ENCODE measurements at places on chromosomes 13 and 19.

GRCh38 chr19:41844601-41845000 lies at the start of gene LYPD4:
Gene LYPD4, minus strand, starts transcription at chr19:41844683. Its CDS starts 5,398 bp downstream, at chr19:41839285.
- DNase-seq: no peak

DNA sequence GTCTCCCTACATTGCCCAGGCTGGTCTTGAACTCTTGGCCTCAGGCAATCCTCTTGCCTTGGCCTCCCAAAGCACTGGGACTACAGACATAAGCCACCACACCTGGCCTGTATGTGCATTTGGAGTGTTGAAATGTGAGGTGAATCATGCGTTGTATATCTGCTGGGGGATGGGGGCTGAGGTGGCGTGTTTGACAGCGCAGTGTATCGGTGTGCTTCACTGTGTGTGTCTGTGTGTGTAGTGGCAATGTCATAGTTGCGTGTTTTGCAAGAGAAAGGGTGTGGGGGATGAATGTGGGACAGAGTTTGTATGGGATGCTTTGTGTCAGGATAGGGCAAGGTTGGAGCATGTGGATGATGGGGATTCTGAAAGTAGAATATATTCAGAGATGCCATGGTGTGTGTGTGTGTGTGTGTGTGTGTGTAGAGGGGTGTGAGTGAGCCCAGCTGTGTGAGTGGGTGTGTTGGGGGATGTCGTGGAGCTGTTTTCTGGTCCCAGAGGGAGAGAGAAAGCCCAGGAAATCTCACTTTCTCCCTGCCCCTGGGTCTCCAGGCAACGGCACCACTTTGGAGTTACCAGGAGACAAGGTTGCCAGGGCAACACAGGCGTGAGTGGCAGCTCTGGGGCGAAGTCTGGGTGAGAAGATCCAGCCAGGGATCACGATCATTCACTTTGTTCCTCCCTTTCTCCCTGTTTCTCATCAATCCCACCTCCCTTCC lies 1.1 kb upstream of the SWSAP1 start:
- no peak for DNase-seq

DNA sequence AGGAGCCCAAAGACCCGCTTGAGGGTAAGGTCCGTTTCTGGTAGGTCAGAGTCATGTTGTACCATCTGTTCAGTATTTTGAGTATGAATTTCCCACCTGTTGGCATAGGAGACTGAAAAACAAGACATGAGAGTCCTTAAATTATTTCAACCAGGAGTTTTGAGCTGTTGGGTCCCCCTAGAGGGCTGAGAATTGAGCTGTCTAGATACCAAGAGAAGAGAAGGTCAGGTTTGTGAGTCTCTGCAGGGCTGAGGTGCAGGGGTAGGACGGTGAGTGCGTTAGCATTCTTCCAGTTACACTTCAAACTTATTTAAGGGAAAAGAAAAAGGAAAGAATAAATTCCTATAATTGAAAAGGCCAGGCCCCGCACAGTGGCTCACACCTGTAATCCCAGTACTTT lies 5.0 kb downstream of the CBLC start:
- no peak for DNase-seq

DNA sequence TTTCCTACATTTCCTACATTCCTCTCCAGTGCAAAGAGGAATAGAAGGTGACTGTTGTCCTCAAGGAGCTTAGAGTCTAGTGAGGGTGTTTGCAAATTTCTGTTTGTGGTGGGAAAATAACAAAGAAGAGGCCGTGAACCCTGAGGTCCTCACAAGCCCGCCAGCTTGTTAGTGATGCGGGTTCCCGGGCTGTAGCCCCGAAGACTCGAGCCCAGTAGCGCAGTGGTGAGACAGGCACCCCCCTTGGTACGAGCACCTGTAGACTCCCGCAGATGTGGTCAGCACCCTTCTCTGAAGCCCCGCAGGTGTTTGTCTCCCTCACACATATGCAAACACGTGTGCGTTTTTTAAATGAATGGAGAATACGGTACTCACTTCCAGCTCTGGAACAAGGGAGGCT lies 26.5 kb upstream of the SPACA7 start:
- DNase-seq: no peak

GRCh38 chr19:42288387-42288786 lies 13.5 kb upstream of the PRR19 start:
- no peak for DNase-seq

GRCh38 chr13:59471106-59471505 lies 692.6 kb downstream of the DIAPH3 start:
- no peak for DNase-seq

GRCh38 chr19:29819986-29820385 lies 8.2 kb downstream of the CCNE1 start:
- no peak for DNase-seq

DNA sequence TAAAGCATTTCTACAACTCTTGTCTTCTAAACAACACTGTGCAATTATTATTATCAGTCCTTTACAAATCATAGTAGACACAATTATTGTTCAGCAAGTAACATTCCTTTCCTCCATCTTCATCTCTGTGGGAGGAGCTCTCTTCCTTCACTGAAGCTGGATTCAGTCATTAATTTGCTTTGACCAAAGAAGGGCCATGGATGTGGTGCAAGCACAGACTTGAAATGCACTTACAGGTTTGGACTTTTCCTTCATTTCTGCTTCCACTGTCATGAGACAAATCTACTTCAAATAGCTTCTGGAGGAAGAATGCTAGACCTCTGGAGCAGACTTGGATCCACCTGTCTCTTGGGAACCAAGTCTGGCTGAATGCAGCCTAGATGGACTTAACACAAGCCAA lies 336.6 kb upstream of the SLITRK6 start:
- no peak for DNase-seq

- DNase-seq: no peak
Measured at GRCh38 chr13:97491452-97491851, 57.5 kb downstream of the RAP2A start.

DNA sequence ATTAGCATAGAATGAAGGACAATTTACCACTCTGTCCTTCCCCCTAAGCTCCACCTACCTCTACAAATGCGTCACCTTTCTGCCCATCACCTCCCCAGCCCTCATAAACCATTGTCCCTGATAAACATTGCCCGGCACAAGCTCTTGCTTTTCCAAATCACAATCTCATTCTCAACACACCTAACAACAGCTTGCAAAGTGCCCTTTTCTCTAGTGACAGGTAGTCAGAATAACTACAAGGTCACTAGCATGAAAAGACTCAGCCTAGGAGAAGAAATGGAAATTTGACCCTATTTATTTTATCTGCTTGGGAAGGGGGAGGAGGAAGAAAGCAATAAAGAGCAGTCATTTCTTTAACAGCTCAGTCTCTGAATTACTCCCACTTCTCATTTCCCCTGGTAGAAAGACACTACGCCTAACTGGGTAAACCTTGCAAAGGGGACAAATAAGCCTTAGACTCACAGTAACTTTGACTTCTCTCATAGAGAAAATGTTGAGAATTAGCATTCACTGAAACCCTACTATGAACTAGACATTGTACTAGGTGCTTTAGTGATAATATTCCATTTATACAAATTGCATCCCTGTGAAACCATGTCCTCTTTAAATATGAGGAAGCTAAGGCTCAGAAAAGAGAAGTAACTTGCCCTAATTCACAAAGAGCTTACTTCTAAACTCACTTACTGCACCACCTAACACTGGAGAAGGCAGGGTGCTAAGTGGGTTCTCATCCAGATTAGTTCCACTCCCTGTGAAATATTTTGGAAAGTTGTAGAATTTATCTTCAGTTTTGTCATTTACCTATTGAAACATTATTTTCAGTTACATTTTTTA lies 116.2 kb upstream of the FNDC3A start:
- DNase-seq: no peak

DNA sequence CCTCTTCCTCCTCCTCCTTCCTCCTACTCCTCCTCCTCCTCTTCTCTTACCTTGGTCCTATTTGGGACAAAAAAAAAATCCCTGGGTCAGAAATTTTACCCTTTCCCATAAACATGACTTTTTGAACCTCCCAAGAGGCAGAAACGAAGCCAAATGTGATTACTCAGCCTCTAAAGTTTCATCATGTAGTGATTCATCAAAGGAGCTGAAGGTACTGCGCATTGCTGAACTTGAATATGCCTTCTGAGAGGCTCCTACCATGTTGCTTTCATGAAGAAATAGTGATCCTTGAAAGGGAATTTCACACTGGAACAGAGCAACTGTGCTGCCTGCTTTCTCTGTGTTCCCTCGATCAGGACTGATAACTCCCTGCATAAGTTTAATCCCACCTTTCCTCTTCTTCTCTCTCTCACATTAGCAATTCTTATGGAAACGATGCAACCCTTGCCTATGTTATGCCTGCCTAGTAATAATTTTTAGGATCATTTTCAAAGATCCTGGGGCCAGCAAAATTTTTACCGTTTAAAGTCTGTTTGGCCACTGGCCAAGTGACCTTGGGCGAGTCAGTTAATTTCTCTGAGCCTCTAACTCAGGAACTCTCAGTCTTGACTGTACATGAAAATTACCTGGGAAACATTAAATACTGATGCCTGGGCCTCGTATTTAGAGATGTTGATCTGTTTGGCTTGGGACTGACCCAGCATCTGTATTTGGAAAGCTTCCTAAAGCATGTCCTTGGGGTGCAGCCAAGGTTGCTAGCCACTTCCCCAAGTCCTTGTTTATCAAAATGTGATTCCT lies 149.5 kb downstream of the DCT start:
- no peak for DNase-seq

DNA sequence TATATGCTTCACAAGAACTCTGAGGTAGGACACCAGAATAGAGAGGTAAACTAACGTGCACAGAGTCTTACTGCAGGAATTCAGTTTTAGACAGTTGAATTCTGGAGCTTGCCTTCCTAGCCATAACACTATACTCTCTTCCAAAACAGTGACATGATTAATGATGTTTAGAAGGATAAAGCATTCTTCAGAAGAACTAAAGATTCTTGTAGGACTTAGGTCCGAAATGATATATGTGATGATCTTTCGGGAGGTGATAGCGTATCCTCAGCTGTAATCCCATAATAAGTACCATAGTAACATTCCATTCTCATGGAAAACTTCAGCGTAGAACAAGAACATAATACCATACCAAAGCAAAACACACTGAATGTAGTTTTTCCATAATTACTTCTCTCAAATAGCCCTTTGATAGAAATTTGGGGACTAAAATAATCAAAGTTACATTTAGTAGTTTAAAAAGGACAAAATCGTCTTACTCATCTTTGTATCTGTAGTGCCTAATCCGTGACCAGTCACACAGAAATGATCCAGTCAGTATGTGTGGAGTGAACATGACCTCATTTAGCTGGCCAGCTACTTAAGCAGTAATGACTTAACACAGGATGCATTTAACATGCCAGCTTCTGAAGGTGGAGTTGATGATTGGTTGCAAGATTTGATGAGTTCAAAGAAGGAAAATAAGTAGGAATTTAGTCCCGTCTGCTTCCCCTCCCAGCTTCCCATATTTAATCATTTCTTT lies 38.4 kb downstream of the PIBF1 start:
- no peak for DNase-seq

DNA sequence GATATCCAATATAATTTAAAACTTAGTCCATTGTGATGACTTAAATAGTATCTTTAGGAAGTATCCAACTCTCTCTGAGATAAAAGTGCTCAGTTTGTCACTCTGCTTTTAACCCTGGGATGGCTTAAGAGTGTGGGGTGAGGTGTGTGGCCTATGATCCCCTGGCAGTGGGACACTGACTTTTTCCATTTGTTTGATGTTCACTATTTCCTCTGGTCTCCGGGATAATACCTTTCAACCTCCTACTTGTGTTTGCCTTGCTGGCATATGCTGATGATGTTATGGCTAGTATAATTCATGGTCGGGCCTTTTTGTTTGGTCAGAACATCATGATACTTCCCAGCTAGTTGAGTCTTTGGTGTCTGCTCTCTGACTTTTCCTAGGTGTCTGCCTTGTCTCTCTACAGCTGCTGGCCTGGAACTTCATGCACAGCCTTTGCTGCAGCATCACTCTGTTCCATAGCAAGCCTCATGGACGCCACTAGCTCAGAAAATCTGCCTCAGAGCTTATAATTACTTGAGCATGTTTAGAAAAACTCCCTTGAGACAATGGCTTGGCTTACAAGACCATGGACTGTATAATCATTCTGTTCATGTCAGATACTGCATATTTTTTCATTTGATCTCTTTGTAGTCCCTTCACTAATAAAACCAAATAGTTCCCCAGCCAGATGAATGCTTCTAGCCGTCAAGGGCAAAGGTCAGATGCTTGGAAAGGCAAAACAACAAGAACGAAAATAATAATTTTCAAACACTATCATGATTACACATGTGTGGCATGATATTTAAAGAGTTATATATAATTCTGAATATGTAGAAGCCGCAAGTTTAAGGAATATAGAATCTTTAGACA lies 75.2 kb downstream of the WDFY2 start:
- DNase-seq: no peak

GRCh38 chr19:39078436-39079200 lies 5.5 kb upstream of the ACP7 start:
- no peak for DNase-seq

DNA sequence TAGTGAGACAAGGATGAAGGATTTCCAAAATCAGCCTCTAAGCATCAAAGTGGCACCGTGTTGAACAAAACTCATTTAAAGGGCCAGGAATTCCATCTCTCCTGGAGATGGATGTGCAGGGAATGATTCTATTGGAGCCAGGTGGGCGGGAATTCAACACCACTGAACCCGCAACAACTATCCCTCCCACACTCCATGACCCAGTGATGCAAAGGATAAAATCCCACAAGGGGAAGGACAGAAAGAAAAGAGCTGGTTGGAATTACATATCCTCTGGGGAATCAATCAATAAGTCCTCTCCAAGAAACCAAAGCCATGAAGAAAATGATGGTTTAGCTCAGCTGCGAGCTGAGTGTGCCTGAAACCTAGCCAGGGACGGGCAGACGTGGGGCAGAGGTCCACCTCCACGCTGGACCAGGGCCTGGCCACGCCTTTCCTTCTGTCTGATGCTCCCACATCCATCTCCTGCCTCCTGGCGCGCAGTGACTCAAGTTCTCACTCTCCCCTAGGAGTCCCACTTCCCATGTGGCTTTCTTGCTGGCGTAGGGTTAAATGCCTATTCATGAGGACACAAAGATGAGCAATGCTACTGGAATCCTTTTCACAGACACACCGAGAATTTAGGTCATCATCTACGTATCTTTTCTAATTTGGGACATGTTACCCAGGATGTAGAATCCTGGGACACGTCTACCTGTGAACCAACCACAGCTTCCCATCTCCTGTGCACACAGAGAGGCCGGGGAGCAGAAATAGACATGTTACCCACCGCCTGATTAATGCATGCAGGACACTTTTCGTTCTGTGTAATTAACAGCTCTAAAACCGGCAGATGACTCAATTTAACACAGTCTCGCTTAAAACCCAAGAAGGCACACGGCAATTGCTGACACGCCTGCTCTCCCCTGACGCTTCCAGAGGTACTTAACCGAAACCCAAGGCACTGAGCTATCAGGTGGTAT lies 48.6 kb downstream of the PEPD start:
- no peak for DNase-seq

GRCh38 chr19:43562226-43562697 lies 13.1 kb downstream of the XRCC1 start:
- no peak for DNase-seq

- DNase-seq: no peak
Measured at GRCh38 chr13:46504036-46504435, 48.9 kb upstream of the LRCH1 start.

GRCh38 chr13:33745370-33746324 lies 72.3 kb upstream of the RFC3 start:
- DNase-seq: no peak

Measured in activated CD4-positive, CD25-positive, alpha-beta regulatory T cell (primary cell).